Spinal cord (tissue), 10 donors: ENCODE measurements at places on chromosomes 7 and 10. TPM values are rescaled to one million over a fixed set of nuclear protein-coding genes. Genes with fewer than 3 reads are reported as not detected.
A peak's percentile ranks its signal among the peaks of the same experiment; 100 is the strongest.

ANKRD2 gene
- 0.89 TPM for total RNA-seq

SUN1 gene
- 185 TPM for total RNA-seq

CUEDC2 gene
- 120 TPM for total RNA-seq

DNA sequence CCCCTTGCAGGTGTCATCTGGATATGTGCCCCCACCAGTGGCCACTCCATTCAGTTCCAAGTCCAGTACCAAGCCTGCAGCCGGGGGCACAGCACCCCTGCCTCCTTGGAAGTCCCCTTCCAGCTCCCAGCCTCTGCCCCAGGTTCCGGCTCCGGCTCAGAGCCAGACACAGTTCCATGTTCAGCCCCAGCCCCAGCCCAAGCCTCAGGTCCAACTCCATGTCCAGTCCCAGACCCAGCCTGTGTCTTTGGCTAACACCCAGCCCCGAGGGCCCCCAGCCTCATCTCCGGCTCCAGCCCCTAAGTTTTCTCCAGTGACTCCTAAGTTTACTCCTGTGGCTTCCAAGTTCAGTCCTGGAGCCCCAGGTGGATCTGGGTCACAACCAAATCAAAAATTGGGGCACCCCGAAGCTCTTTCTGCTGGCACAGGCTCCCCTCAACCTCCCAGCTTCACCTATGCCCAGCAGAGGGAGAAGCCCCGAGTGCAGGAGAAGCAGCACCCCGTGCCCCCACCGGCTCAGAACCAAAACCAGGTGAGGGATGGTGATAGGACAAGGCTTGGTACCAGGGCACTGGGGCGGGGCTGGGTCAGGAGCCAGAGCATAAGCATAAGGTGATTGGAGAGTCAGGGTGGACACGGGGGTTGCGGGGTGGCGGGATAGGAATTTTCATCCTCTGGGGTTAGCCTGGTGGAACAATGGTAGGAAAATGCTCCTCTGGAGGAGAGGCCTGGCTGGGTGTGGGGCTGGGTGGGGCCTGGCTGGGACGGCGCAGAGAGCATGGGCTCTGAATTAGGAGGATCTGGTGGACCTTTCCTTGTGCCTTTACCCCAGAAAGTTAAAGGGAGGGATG lies 1.9 kb downstream of the ZYX start:
- no peak for DNase-seq
- peak overlapping the region; percentile 82 for H3K4me3 ChIP-seq
- peaks cover 67% of the 10 kb centered on the region for H3K4me1 ChIP-seq
- H3K27me3 ChIP-seq, result no peaks in the 10 kb centered on the region
